ENCODE measurements at places on chromosomes 3 and 15.

DNA sequence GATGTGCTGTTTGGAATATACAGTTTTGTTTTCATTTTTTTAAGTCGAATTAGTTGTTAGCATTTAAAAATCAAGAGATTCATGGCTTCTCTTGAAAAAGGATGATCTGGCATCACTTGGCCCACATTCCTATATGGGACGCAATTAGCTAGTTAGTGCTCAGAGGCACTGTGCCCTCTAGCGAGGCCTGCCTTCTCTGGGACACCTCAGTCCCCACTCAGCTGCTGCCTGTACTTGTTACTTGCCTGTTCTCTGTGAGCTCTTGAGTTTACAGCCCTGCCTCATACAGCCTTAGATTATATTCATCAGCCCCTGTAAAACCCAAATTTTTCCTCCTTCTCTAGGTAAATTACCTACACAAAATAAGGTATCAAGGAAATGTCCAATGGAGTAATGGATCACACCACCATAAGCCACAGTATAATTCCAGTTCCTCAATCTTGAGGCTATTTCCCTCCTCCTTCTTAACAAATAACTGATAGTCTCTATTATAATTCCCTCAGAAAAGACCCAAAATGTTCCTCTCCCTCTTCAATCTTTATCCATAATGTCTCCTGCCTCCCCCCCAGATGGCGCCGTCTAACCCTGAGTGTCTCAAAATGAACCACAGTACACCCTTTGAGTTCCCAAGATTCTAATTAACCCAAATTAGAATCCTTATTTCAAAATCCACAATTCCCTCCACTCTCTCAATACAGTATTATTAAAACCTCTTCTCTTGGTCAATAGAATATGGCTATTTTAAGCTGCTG is 2.7 kb downstream of the ZMAT3 start:
- DNase-seq: no peak

- DNase-seq: no peak
Observed at GRCh38 chr3:112011376-112011940, 12.7 kb downstream of the TAGLN3 start.

DNA sequence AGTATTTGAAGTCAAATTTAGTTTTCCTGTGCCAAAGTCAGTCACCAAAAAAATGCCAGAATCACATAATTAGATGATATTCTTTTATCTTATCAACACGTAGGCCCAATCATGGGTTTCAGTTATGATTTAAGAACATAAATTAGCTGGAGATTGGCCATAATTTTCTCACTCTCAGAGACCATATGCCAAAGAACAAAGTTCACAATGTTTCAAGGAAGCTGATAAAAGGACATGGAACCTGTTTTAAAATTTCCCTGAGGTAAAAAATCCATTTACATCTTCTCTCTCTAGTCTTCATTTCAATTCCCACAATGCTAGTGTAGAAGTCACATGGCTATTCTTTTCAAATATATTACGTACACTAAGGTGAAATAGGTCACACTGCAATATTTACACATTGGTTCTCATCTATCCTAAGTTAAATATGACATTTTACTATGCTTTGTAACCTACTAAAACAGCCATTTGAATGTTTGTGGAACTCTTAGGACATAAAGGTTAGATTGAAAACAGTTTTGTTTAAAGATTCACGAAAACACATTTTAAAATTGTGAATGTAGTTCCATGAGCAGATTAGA is 42.7 kb upstream of the DCUN1D1 start:
- no peak for DNase-seq

DNA sequence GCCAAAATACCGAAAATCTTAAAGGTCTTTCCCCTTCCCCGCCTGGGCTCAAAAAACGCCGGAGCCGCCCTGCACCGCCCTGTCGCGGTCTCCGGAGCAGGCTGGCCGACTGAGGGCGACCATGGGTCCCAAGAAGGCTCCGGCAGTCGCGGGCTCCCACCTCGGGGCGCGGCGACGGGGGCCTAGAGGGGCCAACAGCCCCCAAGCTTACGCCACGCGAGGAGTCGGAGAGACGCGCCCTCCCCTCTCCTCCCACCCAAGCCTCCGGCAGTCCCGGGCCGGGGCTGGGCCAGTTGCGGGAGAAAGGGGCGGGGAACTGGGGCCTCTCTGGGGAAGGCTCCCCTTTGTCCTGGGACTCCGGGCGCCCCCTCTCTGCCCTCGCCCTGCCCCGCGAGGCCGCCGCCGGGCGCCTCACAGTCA is 69.2 kb downstream of the GOLGA8B start:
- DNase-seq: no peak

DNA sequence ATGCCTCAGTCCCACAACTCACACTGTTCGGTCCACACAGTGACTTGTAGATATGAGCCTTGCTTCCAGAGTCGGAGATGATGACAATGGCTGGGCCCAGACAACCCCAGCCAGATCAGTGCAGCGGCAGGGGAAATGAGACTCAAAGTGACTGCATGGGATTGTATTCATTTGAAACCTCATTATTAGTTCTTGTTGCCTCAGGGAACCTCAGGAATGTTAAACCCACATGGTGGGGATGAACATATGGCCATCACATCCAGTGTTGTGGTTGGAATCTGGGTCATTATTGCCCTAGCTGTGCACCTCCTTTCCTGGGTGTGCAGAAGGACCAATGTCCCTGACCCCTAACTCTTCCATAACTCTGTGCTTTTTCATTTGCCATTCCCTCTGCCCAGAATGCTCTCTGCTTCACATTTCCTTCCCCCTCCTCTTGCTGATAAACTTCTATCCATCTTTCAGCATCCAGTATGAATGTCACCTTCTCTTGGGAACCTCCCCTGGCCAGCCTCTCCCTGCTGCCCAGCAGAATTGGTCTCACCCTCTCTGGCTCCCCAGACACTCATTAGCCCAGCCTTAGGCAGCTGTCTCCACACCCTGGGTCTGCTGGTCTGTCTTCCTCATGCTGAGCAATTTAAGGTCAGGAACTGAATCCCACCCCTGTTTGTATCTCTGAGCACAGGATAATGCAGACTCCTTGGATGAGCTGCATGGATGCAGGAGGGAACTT is 67.0 kb upstream of the TNFAIP8L3 start:
- no peak for DNase-seq

DNA sequence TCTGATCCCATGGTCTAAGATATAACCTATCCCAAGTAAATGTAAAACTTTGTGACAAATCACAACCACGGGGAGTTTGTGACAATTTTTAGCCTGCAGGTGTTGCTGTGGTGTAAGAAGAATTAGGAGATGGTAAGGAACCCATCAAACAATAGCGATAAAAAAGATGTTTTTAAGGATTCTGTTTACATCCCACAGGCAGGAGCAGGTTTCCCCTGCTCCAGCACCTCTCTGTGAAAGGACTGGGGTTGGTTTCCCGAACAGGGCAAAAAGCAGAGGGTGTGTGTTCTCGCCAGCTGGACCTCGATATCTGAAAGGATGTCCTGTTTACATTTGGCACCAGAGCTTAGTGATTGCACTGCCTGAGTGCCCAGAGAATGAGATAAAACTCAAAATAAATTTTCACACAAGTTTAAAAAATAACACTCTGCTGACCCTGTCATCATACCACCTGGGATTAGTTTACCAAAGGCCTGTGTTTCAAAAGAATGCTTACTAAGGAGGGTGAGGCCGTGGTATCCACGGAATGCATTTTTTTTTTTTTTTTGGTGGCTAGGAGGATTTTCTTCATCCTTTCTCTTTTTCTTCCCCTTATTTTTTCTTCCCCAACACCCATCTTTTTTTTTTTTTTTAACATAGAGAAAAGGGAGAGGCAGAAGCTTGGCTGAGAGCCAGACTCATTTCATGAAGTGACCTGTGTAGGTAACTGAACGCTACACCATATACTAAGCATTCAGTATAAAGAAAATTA is 151.8 kb upstream of the DPH6 start:
- no peak for DNase-seq

- no peak for DNase-seq
Observed at GRCh38 chr3:4856136-4856535, 123.1 kb upstream of the BHLHE40 start.

Data from SHP77 (cell line).